ENCODE measurements at places on chromosomes 11 and 22.

GRCh38 chr11:122405547-122406341 is 249.8 kb upstream of the UBASH3B start:
- DNase-seq = no peak

DNA sequence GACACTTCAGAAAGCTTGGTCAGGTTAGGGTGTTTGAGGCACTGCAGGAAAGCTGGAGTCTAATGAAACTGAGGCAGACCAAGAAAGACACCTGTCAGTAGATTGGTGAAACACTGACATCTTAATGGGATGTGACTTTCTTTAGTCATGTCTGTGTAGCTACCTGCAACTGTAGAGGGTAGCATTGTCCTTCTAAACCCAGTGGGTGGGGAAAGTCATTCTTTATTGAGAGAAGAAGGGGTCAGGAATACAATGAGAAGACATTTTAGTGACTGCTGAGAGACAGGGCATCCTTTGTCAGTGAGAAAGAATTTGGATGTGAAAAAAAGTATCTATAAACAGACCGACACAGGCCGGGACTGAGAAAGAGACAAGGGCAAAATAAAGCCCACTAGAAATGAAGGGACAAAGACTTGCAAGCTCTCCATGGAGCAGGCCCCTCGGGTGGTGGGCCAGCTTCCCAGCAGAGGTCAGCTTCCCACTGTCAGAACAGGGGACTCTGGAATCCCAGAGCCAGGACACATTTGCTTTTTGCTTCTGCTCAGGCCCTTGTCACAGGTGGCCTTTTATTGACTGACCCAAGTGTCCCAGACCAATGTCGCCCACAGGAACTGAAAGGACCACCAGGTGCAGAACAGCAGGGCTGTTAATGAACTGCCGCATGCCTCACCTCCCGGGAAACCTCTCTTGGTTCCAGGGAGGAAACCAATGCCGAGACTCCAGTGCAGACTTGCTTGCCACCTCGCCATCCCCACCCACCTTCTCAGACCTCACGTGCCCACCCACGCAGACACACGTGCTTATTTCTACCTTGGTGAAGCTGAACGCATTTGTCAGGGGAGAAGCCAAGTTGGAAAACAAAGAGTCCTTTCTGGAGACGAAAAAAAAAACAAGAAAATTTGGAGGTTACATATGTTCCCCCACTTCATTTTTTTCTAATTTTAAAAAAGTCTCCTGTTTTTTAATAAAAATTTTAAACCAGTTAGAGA is 212.8 kb downstream of the TENM4 start:
- no peak for DNase-seq

DNA sequence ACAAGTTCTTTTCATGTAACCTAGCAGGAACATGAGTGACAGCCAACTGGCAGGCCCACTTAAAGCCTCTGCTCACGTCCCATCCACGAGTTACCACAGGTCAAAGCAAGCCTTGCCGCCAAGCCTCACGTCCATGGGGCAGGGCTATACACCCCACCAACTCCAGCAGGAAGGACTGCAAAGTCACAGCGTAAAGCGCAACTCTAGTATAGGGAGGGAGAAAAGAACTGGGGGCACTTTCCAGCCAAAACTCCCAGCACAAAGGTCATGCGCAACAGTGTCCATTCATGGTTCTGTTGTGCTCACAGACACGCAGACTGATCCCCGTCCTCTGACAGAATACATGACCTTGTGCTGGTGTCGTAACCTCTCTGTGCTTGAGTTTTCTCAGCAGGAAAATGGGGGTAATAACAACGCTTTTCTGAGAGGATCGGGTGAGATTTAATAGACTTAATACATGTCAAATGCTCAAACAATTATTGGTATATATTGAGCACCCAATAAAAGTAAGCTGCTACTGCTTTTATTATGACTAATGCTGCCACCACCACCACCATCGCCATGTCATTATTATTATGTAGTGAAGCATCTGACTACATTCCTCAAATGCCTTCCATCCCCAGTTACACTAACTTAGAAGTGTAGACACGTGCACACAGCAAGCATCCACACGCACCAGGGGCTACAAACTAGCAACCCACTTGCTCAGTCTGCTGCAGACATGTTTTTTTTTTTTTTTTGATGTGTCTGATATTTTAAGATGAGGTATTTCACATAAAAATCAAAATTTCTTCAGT is 104.4 kb upstream of the PARVA start:
- no peak for DNase-seq

GRCh38 chr22:50209893-50210292 is 9.1 kb downstream of the SELENOO start:
- DNase-seq = no peak

GRCh38 chr22:19974268-19974861 is 32.7 kb upstream of the TXNRD2 start:
- DNase-seq = no peak

- no peak for DNase-seq
Measured at GRCh38 chr11:119423509-119424254, 710 bp upstream of the THY1 start.

DNA sequence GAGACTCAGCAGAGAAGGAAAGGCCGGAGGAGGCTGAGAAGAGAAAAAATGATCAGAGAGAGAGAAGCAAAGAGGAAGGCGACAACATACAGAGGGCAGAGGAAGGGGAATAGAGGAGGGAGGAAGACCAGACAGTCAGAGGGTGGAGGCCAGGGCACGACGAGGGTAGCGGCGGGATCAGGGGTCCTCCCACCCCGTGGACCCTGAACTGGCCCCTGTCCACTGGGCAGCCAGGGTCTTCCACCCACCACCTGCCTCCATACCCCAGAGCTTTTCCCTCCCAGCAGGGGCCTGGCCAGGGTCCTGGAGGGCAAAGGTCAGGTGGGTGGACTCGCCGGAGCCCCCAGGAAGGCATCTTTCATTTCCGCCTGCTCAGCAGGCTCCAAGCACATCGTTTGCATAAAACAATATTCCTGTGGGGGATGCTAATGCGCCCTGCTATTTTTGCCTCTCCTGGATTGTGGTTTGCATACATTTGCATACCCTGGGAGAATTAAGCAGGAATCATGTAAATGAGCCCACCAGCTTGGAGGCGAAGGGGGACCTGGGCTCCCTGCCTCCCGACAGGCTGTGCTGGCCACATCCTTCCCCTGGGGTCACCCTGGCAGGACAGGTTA is 394.1 kb downstream of the MN1 start:
- DNase-seq = no peak

GRCh38 chr22:37623075-37624016 is 14.7 kb downstream of the GGA1 start:
- DNase-seq = no peak

GRCh38 chr11:105799263-105799662 is 189.4 kb downstream of the GRIA4 start:
- DNase-seq = no peak

- no peak for DNase-seq
Measured at GRCh38 chr11:69598147-69598546, 42.8 kb upstream of the CCND1 start.

- DNase-seq = no peak
Measured at GRCh38 chr11:28442131-28442530, 333.9 kb downstream of the METTL15 start.

- no peak for DNase-seq
Measured at GRCh38 chr11:9448576-9449352, 12.0 kb upstream of the ZNF143 start.

DNA sequence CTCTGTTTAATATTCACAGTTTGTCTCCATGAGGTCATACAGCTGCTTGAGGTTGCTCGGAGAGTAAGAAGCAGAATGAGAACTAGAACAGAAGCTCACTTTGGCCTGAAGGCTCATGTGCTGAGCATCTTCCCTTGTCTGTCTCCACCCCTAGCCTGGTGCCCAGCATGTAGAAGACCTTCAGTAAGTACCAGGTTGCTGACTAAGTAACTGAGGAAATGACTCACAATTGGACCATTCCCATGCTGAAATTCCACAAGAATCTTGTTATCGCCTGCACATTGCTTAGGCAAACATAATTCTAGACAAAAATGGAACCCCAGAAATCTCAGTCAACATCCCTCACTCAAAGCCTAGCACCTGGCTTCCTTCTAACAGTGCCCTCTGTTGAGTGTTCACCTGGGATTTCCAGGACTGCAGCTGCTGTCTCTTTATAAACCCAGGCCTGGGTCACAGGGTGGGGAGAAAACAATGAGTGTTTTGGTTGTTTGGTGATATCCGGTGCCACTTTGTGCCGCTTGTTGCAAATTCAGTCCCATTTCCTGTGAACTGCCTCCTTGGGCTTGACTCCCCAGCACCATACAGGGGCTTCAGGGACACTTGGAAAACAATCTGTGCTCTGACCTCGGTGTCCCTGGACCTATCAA is 406.8 kb downstream of the ETS1 start:
- no peak for DNase-seq

GRCh38 chr11:58900479-58901420 is 38.5 kb upstream of the GLYATL1 start:
- DNase-seq = no peak

- no peak for DNase-seq
Measured at GRCh38 chr22:32830473-32830872, 29.0 kb downstream of the TIMP3 start.

DNA sequence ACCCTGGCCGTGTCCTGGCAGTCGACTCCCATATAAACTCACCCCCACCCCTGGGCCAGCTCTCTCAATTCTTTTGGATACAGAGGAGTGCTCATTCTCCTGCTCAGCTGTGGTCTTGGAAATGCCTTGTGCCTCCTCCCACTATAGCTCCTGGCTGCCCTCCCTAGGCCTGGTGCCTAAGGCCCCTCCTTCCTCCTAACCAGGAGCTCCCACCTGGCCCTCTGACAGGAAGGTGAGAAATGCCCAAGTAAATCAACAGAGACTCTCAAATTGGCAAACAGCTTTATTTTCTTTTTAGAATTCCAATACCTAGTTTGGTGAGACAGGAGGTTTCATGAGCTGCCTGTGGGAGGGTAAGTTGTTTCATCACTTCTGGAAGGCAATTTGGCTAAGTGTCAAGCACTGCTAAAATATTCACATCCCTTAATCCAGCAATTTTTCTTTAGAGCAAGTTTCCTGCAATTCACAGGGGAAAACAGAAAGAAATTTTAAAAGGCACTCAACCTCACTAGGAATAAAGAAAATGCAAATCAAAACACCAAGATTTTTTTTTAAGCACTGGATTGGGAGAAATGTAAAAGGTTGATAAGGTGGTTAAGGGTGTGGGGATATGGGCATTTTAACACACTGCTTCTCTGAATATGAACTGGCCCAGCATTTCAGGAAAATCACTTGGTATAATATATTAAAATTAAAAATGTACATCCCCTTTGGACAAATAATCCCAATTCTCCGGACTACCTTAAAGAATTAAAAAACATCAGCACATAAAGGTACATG is 209.7 kb upstream of the ARHGAP20 start:
- DNase-seq = no peak

- DNase-seq = no peak
Measured at GRCh38 chr22:46238541-46238940, 11.6 kb downstream of the CDPF1 start.

GRCh38 chr11:63769042-63769713 is 603 bp upstream of the ZFTA start:
- DNase-seq = peak; percentile 30
